ENCODE measurements at places on chromosomes 4 and X.

- DNase-seq = no peak
Observed at GRCh38 chr4:103422467-103423219, 224.5 kb upstream of the CENPE start.

DNA sequence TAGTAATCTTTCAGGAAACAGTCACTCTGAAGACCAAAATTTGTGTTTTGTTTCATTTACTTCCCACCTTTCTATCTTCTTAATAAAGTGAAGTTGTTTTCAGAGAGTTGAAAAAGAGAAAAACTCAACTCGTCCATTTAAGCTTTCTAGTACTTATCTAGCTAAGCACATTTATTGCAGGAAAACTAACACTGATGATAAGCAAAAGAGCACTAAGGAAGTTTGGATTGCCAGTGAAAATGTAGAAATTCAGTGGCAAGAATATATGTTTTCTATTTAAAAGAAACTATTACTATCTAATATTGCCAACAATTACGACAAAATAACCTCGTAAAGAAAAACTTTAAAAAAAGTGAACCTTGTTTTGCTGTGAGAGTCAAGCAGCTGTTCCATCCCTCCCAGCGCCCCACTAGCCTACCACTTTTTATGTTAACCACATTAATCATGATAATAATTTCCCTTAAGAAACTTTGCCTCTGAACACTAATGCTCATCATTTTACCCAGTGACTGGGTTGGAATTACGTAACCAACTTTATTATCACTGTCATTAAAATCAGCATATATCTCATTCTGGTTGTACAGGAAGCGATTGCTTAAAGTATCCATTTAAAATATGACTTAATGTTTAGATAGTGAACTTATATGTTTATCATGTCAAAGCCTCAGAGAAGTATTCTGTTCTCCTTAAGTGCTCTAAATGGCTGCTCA lies 24.8 kb downstream of the SPRY1 start:
- DNase-seq = no peak

DNA sequence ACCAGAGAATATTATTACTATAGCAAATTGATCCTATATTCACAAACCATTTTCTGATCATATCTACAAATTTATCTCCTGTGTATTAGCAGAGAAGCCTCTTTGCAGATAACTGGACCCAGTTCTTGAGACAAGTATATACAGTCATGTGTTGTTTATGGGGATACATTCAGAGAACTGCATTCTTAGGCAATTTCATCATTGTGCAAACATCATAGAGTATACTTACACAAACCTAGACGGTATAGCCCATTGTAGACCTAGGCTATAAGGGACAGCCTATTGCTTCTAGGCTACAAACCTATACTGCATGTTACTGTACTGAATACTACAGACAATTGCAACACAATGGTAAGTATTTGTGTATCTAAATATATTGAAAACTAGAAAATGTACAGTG lies 152.5 kb upstream of the SPANXN4 start:
- no peak for DNase-seq

DNA sequence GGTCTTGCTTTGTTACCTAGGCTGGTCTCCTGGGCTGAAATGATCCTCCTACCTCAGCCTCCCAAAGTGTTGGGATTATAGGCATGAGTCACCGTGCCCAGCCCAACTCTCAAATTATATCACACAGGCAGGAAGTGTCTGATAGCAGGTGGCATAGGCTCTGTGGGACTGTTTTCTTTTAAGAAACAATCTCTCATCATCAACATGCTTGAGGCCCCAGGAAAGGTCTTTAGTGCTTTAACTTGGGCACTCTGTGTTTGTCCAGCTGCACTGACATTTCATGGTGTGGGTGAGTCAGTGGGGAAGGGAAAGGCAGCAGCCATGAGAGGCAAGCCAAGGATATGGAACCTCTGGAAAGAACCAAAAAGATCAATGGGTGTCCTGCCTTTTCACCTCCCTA lies 88.1 kb upstream of the TSPAN5 start:
- no peak for DNase-seq

DNA sequence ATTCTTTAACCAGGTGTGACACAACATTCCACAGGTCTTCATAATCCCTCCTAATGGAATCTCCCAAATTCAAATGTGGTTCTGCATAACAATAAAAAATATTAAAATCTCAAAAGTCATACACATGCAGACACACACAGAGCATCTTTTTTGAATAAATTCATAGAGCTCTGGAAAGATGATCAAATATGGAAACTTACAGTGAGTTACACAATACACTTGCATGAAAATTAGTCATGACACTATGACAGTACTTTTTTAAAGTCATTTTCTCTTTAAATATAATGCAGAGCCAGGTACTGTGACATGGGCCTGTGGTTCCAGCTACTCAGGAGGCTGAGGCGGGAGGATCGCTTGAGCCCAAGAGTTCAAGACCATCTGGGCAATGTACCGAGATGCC lies 38.9 kb downstream of the DDX60L start:
- DNase-seq = no peak

DNA sequence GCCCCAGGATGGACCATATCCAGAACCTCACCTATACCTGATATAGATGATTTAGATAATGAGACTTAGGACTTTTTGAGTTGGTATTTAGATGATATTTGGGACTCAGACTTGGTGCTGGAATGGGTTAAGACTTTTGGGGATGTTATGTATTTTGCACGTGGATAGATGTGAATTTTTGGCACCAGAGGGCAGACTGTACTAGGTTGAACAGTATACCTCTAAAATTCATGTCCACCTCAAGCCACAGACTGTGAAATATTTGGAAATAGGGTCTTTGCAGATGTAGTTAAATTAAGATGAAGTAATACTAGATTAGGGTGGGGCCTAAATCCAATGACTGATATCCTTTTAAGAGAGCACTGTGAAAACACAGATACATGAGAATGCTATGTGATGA lies 15.6 kb downstream of the RBM41 start:
- no peak for DNase-seq

GRCh38 chr4:168374772-168375523 lies 56.4 kb upstream of the DDX60 start:
- no peak for DNase-seq

- DNase-seq = no peak
Observed at GRCh38 chrX:9498236-9498635, 33.4 kb downstream of the TBL1X start.

- no peak for DNase-seq
Observed at GRCh38 chr4:8599091-8599460, 6.5 kb downstream of the CPZ start.

DNA sequence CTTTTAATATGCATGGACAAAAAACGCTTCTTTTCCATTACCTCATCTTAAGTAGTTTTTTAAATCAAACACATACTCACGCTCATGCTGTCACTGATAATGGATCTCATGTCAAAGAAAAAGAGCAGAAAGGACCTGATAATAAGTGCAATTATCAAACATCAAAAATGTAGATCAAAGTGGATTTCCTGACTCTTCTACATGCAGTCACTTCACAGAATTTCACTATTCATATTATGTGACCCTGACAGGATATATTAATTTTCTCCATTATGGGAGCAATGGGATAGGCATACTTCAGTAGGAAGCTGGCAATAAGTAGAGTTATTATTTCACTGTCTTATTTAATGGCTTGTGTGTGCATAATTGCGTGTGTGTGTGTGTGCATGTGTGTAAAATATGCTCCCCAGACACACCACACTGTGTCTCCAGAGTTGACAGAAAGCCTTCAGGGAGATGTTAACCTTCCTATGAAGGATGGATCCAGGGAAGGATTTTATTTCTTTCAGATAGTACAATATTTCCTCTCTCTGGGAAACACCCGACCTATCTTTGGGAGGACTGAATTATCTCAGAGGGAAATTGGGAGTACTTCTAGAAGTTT lies 445.2 kb downstream of the SH2D1A start:
- no peak for DNase-seq

DNA sequence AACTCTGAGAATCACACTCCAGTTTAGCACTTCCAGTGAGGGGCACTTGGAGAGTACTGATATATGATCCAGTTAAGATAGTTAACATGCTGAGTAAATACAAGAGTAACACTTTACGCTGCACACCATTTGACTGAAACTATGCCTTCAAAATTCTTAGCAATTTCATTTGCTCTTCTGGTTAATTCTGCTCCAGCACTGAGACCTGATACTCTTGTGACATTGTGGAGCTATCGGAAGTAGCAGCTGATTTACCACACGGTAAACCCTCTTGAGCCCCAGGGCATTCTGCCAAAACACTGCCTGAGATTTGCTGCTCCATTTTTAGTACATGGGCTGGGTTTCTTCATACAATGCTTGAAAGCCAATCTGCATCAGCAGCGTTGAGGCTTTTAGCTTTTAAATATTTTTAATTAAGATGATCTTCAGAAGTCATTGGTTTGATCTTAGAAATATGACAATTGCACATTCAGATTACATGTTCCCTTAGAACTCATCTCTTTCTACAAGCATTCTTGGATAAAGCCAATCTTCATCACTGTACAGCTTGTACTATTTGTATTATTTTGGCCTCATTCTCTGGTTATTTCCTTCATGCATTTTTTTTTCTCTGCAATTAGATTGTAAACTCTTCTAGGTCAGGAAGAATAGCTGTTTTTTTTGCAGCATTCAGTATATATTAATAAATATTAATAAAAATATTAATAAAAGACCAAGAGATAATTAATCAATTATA lies 67.8 kb upstream of the ETNPPL start:
- no peak for DNase-seq

DNA sequence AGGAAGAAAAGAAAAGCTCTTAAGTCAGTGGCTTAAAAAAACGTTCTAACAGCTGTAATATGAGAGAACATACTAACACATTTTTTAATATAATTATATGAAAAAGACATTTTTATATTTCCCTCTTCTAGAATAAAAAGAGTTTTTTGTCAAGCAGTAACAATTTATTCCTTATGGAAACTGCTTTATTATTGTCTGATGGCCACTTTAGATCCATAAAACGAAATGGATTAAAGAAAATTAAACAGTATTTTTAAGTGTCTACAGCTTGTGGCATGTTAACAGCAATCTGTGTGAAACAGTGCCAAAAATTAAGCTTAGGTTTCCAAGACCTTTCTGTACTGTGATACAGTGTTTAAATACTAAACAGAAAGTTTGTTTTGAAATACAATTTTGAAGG lies 55.5 kb upstream of the TENM3 start:
- DNase-seq = no peak

GRCh38 chrX:43718081-43718480 lies 62.0 kb downstream of the MAOA start:
- no peak for DNase-seq

Data from NK-92 treated with Interleukin-12 subunit alpha and Interleukin-12 subunit beta, amount 100 ng/mL, for 24 hours (cell line).